ENCODE measurements at places on chromosomes 3 and 15.

GRCh38 chr3:126965526-126966080, 17.3 kb upstream of the PLXNA1 start:
- DNase-seq, result no peak

- DNase-seq, result no peak
These were observed 4.6 kb upstream of the HLTF start for GRCh38 chr3:149090907-149091306.

DNA sequence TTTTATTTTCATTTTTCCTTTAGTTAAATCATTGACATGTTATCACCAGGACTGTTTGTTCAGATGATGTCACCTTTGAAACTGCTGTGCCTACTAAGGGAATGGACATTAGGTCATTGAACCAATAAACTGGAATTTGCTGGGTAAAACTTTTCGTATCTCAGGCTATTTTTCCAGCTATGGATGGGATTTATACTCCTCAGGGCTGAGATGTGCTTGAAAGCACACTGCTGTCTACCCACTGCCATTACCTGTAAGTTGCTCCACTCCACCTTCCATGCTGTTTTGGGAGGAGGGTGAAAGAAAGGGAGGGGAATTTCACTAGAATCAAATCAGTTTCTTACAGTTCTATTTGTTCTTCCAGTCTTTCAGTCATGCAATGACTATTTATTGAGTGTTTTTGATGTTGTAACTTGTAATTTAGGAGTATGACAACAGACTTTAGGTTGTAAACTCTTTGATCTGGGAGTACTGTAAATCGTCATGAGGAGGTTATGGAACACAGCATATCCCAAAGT, 11.3 kb downstream of the EHD4 start:
- DNase-seq, result no peak

- DNase-seq, result no peak
These were observed 14.3 kb downstream of the ANP32A start for GRCh38 chr15:68806220-68807060.

DNA sequence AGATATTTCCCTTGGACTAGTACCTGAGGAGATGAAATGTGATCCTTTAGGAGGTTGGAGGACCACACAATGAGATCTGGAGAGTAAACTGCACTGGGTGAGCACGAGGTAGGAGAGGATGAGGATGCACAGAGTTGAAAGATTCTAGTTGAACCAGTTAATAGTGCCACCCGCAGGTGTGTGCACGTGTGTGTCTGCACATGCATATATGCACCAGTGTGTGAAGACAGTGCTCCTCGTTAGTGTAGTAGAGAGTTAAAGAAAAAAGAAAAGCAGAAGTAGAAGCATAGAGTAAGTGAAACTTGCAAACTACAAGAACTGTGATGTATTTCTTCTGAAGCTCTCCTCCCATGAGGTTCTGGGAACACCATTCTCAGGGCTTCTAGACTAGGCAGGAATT, 8.4 kb downstream of the MED12L start:
- DNase-seq, result no peak

DNA sequence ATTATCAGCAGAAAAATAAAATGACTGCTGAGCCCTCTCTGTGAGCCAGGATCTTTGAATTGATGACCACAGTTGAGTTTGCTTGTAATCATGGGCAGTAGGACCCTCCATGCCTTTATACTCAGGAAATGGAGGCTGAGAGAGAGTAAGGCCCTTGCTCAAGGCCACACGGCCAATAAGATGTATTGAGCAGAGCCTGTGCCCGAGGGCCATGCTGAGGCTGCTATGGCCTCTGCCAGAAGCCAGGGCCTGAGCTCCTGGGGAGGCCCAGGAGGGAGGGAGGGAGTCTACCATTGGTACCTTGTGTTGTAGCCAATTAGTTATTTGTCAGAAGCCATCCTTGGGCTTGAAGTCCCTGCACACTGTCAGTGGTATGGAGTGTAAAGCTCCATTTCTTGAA, 151.4 kb downstream of the DNAJB8 start:
- no peak for DNase-seq

DNA sequence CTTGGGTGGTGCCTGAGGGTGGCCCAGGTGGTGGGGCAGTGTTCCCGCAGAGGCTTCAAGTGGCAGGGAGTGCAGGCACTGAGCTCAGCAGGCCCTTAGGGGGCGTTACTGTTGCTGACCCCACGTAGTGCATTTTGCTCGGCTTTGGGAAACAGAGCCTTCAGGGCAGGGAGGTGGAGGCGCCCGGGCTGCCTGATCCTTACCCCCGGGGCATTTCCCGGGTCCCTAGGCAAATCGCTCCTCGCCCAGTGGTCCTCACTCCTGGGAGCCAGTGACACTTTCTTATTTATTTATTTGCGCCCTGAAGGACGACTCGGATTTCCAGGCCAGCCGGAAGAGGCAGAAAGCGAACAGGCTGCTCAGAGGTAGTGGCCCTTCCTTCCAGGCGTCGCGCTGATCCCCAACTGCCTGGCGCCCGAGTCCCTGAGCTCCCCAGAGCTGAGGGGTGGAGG, 10.1 kb upstream of the FOXB1 start:
- no peak for DNase-seq
